ENCODE measurements at places on chromosomes 4 and X. TPM values are rescaled to one million over a fixed set of nuclear protein-coding genes. Genes with fewer than 3 reads are reported as not detected.

The LUZP4 gene
- not detected for total RNA-seq

The TBC1D14 gene
- 43.2 TPM for total RNA-seq

The NXF2B gene
- total RNA-seq, result not detected

The ANXA3 gene
- total RNA-seq, result 58.9 TPM

The CT45A2 gene
- total RNA-seq, result not detected

The NDNF gene
- 8.9 TPM for total RNA-seq

The RS1 gene
- not detected for total RNA-seq

The IL2 gene
- not detected for total RNA-seq

The DCAF8L2 gene
- not detected for total RNA-seq

The NHSL2 gene
- 4.1 TPM for total RNA-seq

The PCDH7 gene
- total RNA-seq, result 4.7 TPM

The RAB39B gene
- 0.13 TPM for total RNA-seq

The SSX7 gene
- not detected for total RNA-seq

The DNASE1L1 gene
- total RNA-seq, result 19.1 TPM

The PLXNA3 gene
- 37.7 TPM for total RNA-seq

The TIGD4 gene
- 0.30 TPM for total RNA-seq

The SMIM31 gene
- 21.0 TPM for total RNA-seq

The TMPRSS11B gene
- total RNA-seq, result not detected

The TMEM255A gene
- 2.6 TPM for total RNA-seq

The S100G gene
- not detected for total RNA-seq

The CLNK gene
- 0.16 TPM for total RNA-seq

The UGT2B10 gene
- total RNA-seq, result 1.0 TPM

The HTR2C gene
- not detected for total RNA-seq

The ZCCHC12 gene
- 0.37 TPM for total RNA-seq

The USP17L21 gene
- not detected for total RNA-seq

The NPY1R gene
- total RNA-seq, result 1.6 TPM

The BEX2 gene
- 6.1 TPM for total RNA-seq

The STX18 gene
- 31.8 TPM for total RNA-seq

The ATOH1 gene
- 73.7 TPM for total RNA-seq

The XG gene
- 0.50 TPM for total RNA-seq

The HS6ST2 gene
- 0.85 TPM for total RNA-seq

The DUSP21 gene
- total RNA-seq, result not detected

The F8A3 gene
- total RNA-seq, result 14.6 TPM
